ENCODE measurements at places on chromosomes 5 and 9. TPM values are rescaled to one million over a fixed set of nuclear protein-coding genes. Genes with fewer than 3 reads are reported as not detected.

DNA sequence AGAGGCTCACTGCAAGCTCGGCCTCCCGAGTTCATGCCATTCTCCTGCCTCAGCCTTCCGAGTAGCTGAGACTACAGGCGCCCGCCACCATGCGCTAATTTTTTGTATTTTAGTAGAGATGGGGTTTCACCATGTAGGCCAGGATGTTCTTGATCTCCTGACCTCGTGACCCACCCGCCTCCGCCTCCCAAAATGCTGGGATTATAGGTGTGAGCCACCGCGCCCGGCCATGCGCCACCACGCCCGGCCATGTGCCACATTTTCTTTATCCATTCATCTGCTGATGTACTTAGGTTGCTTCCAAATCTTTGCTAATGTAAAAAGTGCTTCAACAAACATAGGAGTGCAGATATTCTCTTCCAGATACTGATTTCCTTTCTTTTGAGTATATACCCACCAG, 408.6 kb downstream of the CAAP1 start:
- H3K4me1 ChIP-seq = no peaks in the 10 kb centered on the region
- H3K4me3 ChIP-seq = no peak overlapping the region
- DNase-seq = no peak

DNA sequence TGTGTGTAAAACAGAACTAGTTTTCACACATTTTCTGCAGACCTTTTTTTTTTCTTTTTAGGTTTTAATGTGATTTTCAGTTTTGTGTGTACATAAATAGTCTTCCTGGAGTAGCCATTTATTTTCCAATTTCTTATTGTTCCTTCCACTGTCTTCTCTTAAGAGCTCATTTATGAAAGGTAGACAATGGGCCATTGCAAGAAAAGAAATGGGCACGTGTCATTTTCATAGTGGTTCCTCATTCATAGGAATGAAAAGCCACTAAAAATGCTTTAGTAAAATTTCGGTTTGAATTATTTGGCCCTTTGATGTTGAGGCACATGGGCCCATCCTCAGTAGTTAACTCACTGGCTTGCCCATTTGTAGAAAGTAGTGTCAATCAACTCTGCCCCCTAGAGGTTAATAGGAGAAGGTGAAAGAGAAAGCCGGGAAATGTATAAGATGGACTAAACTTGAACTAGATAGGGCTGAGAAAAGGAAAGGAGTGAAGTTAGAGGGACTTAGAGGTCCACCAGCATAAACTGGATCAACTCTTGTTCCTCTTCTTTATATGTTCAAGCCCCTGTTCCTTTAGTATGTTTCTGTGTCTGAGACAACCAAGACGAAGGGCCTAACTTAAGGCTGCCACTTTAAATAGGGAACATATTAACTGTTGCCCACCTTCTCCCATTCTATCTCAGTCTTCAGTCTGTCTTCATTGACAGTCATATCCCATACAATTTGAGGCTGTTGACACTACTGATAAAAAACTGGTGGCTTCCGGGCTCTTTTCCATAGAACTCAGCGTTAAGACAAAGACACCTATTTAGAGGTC, 72.6 kb downstream of the SMARCA2 start:
- DNase-seq = no peak
- peaks cover 95% of the 10 kb centered on the region for H3K36me3 ChIP-seq
- H3K4me3 ChIP-seq = no peak overlapping the region
- no peaks in the 10 kb centered on the region for H3K27me3 ChIP-seq

- no peak overlapping the region for H3K4me3 ChIP-seq
- H3K36me3 ChIP-seq = no peaks in the 10 kb centered on the region
- peaks cover 9% of the 10 kb centered on the region for H3K4me1 ChIP-seq
- no peak overlapping the region for H3K27ac ChIP-seq
- no peaks in the 10 kb centered on the region for H3K27me3 ChIP-seq
These were observed 74.2 kb upstream of the SLC12A2 start for GRCh38 chr5:128009403-128009802.

TMEFF1 gene
- not detected for total RNA-seq

PPP3R2 gene
- not detected for total RNA-seq

FAM221B gene
- total RNA-seq = not detected
